ENCODE measurements at places on chromosomes 3 and 15.

DNA sequence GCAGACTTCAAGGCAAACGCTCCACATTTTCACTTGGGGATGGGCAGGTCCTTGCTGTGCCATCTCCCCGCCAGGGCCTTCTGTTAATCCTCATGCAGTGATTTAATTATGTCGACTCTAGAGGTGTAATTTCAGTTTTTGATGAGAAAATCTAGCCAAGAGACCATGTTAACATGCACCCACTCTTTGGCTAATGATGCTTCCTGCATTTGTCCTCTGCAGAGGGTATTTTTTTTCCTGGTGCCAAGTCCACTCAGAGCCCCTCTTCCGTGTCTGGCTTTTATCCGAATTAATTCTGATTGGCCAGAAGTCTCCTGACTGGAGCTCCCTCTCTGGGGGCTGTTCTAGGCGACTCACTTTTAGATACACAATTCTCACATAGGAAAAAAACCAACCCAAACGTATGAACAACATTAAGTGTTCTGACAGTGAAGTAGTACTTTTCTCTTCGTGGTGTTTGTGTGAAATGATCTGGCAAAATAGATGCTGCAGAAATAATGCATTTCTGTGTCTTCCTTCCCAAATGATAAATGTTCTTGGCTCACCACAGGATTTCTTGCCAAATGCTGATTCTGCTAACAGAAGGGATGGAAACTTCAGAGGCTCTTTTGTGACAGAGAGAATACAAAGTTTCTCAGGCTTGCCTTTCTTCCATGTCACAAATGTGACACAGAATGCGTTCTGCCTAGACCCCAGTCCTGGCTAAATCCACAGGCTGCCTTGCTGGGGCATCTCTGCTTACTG is 190.0 kb downstream of the CACNA2D3 start:
- DNase-seq = peak; percentile 49

GRCh38 chr15:91244919-91245318 is 144.9 kb downstream of the SV2B start:
- DNase-seq = no peak

DNA sequence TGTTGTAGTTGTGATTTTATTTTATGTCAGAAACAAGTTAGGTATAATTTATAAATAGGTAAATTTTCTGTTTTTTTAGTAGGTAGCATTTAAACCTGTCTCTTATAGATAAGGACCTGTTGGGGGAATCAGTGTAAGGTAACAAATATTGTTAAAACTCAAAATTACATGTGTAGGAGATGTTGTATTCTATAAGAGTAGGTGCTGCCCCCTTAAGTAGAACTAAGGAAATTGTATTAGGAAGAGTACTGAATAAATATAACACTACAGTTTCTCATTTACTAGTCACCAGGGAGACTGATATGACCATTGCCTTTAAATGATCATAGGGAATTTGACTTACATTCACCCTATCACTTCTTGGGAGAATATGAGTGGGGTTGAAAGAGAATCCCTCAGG is 31.2 kb downstream of the SLC25A36 start:
- DNase-seq = peak; percentile 27

GRCh38 chr15:83504365-83504764 is 57.2 kb downstream of the SH3GL3 start:
- no peak for DNase-seq

- no peak for DNase-seq
These were observed 238.7 kb upstream of the HES1 start for GRCh38 chr3:193897288-193897687.

GRCh38 chr15:89665449-89666181 is 10.3 kb upstream of the KIF7 start:
- DNase-seq = no peak

DNA sequence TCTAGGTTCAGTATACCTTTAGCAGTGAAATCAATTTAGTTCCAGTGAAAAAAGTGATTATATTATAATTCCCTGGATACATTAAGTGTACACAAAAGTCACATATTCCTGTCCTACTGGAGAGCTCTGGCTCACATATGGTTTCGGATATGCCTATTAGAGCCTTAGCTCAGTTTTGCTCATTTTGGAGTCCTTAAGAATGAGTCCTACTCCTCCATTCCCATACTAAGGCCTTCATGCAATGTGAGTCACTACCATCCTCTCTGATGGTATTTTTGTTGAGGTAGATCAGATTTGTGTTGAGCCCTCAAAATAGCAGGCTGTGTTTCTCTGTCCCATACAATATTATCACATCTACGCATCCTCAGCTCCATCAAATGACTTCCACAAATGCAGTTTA is 294.2 kb upstream of the COL8A1 start:
- no peak for DNase-seq

DNA sequence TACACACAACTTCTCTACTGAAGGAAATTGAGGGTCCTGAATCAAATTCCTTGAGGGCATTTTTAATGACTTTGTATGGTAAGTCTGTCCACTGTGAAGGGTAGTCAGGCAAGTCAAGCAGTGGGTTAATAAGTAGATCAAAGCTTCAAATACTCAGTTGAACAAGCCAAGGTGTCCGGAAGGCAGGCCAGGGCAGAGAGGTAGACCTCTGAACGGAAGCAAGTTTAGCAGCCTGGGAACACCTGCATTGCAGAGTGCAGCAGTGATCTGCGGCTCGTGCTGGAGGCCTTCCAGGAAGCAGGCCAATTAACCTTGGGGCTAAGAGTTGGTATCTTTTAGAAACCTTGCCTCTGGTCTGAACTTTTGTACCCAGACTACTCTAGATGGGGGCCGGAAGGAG is 143.8 kb downstream of the LRTM1 start:
- DNase-seq = no peak

DNA sequence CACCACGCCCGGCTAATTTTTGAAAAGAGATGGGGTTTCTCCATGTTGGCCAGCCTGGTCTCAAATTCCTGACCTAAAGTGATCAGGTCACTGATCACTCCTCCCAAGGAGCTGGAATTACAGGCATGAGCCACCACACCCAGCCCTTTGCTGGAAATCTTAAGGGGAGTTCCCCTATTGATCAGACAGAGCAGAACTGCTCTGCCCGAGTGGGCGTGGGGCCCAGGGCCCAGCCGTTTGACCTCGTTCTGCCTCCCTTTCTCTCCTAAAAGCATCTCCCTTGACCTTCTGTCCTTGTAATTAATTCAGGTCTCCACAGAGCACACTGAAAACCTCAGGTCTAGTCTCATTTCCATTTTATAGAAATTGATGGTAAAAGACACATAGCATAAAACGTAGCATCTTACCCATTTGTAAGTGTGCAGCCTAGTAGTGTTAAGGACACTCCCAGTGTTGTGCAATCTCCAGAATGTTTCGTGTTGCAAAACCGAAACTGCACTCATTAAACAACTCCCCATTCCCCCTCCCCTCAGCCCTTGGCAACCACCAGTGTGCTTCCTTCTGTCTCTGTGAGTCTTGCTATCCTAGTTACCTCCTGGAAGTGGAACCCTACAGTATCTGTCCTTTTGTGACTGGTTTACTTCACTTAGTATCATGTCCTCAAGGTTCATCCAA is 89.3 kb downstream of the SLCO3A1 start:
- no peak for DNase-seq
